Myocyte (in vitro differentiated cells): ENCODE measurements at places on chromosomes 11 and 22.
A peak's percentile ranks its signal among the peaks of the same experiment; 100 is the strongest.

DNA sequence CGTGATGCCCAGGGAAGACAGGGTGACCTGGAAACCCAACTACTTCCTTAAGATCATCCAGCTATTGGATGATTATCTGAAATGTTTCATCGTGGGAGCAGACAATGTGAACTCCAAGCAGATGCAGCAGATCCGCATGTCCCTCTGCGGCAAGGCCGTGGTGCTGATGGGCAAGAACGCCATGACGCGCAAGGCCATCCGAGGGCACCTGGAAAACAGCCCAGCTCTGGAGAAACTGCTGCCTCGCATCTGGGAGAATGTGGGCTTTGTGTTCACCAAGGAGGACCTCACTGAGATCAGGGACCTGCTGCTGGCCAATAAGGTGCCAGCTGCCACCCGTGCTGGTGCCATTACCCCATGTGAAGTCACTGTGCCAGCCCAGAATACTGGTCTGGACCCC is 43.5 kb upstream of the DAGLA start:
- DNase-seq, result no peak

- DNase-seq, result no peak
Observed at GRCh38 chr22:35470903-35471321, 69.7 kb upstream of the RASD2 start.

- peak; percentile 1 for DNase-seq
Observed at GRCh38 chr11:132427611-132428010, 1057.2 kb downstream of the NTM start.

- DNase-seq, result no peak
Observed at GRCh38 chr11:13364388-13364787, 86.8 kb downstream of the BMAL1 start.

DNA sequence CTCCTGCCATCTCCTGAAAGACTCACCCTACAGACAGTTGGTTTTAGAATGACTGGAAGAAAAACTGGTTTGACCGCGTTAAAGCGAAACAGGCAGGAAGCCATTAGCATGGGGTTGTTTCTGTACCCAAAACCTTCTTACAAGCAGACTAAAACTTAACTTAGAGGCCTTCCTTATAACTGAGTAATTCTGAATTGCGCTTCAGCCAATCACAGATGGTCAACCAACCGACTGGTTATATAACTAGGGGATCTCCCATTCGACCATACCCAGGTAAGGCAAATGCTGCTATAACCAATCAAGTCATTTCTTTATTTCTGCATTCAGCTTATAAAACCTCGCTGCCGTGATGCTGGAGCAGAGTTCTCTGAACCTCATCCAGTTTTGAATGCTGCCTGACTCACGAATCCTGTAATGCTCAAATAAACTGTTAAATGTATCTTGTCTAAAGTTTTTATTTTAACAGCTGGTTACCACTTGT is 87.8 kb upstream of the DRD2 start:
- no peak for DNase-seq

GRCh38 chr22:20559174-20559760 is 51.9 kb downstream of the MED15 start:
- no peak for DNase-seq

DNA sequence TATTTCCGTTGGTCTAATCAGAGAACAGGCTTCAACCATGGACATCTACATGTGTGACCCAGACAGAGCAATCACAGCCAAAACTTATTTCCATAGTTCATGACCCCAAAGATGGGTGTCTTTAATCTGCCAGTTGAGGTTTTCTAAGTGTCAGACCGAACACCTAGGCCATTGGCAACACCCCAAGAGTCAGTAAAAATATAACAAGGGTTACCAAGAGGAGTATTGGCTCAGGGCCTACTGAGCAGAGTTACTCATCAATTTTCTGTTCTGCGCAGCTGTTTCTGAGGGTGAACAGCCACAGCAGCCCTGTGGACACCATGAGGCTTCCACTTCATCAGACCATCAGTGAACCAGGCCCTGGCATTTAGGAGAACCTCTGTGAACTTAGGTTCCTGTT is 18.8 kb downstream of the GUCD1 start:
- DNase-seq, result peak; percentile 88

- DNase-seq, result no peak
Observed at GRCh38 chr11:96125400-96125799, 201.5 kb upstream of the MTMR2 start.

DNA sequence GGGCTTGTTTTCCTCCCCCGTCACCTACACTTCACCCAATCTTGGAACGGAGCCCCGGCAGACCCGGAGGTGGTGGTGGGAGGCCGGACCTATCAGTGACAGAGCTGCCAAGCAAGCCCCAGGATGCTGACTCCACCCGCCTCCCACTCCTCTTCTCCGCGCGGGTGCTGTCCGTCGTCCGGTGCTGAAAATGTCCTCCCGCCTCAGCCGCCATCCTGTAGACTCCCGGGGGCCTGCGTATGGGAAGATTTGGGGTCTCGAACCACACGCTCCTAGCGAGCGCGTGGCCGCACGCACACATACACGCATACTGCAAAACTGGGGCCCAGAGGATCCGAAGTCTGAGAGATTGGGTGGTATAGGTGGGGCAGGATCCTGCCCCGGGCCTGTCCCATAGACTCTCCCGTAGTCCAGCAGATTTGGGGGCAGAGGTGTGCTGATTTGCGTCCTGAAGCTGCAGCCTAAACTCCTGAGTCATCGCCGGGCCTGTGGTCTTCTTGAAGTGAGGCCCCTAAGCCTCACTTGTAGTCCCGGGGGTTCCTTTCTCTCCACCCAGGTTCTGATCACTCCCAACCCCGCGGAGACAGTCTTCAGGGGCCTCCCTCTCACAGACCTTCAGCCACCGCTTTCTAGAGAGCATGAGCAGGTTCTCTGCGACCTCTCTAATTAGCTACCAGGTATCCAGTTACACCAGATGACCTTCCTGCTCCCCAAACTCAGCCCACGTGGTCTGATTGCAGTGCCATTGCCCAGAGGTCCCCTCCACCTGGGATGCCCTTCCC is 796 bp upstream of the YIF1A start:
- DNase-seq, result peak; percentile 78

DNA sequence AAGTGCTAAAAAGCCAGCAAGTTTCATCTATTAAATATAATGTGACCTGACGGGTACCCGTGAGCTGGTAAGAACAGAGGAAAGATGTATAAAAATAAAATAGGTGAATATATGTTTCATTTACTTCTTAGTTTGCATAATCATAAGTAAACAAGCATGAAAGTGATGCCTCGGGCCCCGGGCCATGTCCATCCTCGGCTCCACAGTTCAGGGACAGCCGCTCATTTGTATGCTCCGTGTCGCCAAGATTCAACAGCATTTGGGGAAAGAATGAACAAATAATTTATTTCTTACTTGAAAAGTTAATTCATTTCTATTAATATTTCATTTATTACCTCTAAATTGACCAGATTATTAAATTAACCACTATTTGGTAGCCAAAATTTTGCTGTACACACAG is 251.8 kb downstream of the NTM start:
- DNase-seq, result no peak

- no peak for DNase-seq
Observed at GRCh38 chr22:47196881-47197772, 434.7 kb downstream of the TBC1D22A start.

- peak; percentile 12 for DNase-seq
Observed at GRCh38 chr11:96424693-96425092, 34.9 kb downstream of the JRKL start.

DNA sequence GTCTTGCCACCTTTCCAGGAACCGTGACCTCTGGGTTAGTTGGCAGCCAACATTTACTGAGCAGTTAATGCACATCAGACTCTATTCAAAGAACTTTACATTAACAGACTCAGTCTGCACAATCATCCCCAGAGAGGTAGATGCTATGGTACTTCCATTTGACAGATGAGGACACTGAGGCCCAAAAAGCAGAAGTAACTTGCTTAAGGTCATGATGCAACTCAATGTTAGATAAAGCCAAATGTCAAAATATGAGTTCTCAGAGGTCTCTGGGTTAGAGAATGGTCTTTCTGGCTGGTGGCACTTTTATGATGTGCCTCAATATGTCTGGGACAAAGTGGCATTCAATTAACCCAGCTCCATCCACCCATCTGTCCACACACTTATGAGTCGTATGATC is 450.0 kb downstream of the MIAT start:
- DNase-seq, result no peak

DNA sequence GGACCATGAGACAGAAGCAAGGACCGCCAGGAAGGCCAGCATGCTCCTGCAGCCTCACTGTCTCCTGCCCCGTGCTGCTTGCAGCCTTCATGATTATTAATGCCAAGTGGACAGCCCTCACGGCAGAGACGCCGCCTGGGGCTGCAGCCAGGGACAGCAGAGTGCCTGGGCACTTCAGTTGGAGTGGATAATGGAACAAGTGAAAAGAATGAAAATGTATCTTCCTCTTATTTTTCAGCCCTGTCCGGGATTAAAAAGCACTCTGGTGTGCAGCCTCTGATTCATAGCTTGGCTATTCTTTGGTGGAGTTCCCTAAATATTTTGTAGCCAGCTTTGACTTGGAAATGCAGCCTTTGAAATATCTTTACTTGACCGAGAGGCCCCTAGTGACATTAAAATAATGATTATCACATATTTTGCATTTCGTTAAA is 1404.2 kb downstream of the BRD1 start:
- no peak for DNase-seq

DNA sequence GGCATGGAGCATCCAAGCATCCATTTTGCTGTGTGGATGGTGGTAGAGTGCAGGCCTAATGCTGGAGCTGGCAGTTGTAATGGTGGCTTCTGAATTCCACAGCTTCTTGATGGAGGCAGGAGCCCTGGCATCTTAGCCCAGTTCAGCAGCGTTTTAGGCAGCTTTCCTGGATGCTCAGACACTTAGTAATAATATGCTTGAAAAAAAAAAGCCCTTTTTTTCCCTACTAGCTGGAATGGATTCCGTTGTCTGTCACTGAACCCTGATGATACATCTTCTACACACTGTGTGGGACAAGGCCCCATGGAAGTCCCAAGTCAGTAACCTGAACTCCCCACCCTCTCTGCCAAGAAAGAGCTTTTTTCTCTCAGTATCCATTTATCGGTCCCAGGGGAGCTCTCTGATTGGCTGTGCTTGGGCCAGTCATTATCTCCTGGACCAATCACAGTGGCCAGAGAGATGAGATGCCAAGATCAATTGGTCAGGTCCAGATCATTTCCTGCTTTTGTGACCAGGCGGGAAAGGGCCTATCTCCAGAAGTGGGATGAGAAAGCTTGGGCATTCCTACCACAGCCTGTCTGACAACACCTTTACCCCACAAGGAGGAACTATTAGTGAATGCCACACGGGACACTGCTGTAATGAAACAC is 34.2 kb downstream of the MCM5 start:
- DNase-seq, result no peak

DNA sequence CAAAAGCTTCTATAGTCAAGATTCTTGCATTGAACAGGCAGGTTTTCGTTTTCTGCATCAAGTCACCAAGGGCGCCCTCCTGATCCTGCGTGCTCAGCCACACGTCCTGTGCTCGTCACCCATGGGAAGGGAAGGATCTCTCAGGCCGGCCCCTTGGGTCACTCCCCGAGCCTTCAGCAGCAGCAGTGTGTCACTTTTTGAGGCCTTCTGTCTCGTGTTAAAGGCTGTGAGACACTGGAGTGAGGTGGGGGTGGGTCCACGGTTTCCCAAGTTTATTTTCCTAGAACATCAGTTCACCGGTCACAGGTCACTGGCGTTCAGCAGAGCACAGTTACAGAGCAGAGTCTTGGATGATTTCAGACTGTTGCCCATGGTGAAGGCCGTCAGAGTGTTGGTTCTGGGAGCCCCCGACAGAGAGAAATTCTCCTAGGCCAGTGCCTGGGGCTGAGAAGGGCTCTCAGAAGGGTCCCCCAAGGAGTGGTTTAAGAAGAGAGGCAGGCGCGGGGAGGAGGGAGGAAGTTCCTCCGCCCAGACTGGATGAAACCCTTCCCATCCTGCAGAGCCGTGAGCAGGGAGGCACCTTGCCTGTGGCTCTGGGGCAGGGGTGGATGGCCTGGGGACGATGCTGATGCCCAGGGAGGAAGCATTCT is 13.5 kb upstream of the ADORA2A start:
- DNase-seq, result no peak

DNA sequence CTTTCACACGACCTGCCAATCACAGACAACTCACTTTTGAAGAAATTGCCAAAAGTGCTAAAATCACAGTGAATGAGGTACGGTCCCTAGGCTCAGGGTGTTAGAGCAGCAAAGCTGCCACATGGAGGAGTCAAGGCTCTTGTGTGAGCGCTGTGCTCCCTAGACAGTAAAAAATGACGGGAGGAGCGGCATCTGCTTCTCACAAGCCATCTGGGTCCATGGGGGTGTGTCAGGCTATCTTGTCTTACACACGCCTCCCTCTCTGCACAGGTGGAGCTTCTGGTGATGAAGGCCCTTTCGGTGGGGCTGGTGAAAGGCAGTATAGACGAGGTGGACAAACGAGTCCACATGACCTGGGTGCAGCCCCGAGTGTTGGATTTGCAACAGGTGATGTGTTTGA is 14.8 kb downstream of the PSMD13 start:
- DNase-seq, result peak; percentile 22

- DNase-seq, result no peak
Observed at GRCh38 chr22:25777870-25778269, 35.9 kb downstream of the MYO18B start.

GRCh38 chr11:94740083-94741021 is 27.8 kb upstream of the AMOTL1 start:
- peak; percentile 28 for DNase-seq

DNA sequence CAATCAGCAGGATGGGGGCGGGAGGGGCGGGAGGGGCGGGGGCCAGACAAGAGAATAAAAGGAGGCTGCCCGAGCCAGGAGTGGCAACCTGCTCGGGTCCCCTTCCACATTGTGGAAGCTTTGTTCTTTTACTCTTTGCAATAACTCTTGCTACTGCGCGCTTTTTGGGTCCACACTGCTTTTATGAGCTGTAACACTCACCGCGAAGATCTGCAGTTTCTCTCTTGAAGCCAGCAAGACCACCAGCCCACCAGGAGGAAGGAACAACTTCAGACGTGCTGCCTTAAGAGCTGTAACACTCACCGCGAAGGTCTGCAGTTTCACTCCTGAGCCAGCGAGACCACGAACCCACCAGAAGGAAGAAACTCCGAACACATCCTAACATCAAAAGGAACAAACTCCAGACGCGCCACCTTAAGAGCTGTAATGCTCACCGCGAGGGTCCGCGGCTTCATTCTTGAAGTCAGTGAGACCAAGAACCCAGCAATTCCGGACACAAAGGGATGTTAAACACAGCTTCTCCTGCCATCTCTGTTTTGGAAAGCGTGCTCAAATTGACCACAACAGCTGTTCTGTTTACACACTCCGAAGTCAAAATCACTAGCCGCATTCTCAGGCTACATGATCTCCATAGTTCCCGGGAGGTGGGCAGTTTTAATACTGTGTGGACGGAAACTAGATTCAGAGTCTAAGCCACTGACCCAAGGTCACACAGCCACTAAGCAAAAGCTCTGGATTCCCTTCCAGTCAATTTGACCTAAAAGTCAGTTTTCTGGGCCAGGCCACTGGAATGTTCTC is 11.9 kb downstream of the PLAAT2 start:
- peak; percentile 92 for DNase-seq

DNA sequence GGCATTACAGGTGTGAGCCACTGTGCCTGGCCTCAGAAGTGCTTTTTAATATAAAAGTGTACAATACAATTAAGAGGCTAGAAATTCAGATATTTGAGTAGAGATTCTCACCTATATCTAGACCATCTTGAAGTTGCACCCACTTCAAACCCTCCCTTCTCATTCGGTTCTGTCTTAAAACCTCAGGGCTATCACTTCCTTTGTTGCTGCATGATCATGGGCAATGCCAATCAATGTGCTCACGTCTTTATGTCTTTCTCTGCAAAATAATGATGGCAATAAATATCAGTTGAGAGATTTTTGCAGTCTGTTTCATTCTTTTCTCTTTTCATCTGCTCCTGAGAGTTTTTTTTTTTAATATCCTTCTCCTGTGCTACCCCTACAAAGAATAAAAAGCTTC is 9.3 kb upstream of the NUP160 start:
- no peak for DNase-seq
